ENCODE measurements at places on chromosomes 4 and X. TPM values are rescaled to one million over a fixed set of nuclear protein-coding genes. Genes with fewer than 3 reads are reported as not detected.

Gene CCDC149
- polyA plus RNA-seq: 16.9 TPM

Gene CYBB
- 11.0 TPM for polyA plus RNA-seq

Gene EMCN
- polyA plus RNA-seq: 183 TPM

Gene HSFX2
- 1.0 TPM for polyA plus RNA-seq

Gene AREG
- polyA plus RNA-seq: 0.21 TPM

Gene MAP3K15
- polyA plus RNA-seq: 4.8 TPM

Gene MAGEA8
- not detected for polyA plus RNA-seq

Gene ZCCHC18
- 4.1 TPM for polyA plus RNA-seq

Gene SCD5
- 30.0 TPM for polyA plus RNA-seq

Gene STARD8
- polyA plus RNA-seq: 19.3 TPM

Gene RIPPLY1
- polyA plus RNA-seq: 3.0 TPM

Gene SLC49A3
- polyA plus RNA-seq: 2.8 TPM

Gene SLIT2
- polyA plus RNA-seq: 54.0 TPM

- no peak for DNase-seq
Measured at GRCh38 chr4:119184128-119184527, 28.4 kb upstream of the USP53 start.

DNA sequence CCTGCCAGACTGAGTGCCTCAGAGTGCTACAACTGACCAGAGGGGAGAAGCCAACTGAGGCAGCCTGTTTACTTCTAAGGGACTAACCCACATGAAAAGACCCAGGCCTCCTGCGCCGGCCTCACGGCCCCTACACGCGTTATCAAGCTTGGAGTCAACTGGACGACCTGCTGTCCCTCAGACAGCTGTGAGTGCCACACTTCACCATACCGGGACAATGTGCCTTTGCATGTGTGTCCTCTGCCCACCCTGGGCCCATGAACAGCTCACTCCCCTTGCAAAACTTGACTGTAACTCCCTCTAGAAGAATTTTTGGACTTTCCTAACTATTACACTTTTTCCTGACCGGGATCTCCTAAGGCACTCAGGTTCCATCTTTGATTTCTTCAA lies 1.8 kb downstream of the NOP14 start:
- DNase-seq: no peak

GRCh38 chr4:185582651-185583400 lies 47.5 kb upstream of the PDLIM3 start:
- DNase-seq: no peak

GRCh38 chrX:14899607-14900006 lies 26.4 kb downstream of the MOSPD2 start:
- no peak for DNase-seq

GRCh38 chr4:110183643-110184042 lies 14.8 kb downstream of the ELOVL6 start:
- DNase-seq: no peak

DNA sequence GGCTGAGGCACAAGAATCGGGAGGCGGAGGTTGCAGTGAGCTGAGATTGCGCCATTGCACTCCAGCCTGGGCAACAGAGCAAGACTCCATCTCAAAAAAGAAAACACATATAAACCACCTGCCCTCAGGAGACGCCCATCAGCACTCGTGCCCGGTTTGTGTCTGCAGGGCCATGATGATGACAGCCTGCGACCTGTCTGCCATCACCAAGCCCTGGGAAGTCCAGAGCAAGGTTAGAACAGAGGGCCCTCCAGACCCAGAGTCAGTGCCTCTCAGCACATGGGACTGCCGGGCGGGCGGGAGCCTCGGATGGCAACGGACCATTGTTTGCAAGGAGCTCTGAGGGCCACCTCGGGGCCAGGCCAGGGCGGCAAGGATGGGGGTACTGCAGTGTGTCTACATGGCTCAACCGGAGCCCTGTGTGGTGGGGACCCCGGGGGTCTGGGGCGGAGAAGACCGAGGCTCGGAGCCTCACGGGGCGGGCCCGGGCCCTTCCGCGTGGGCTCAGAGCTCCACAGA lies 9.3 kb downstream of the ATP5ME start:
- DNase-seq: no peak

DNA sequence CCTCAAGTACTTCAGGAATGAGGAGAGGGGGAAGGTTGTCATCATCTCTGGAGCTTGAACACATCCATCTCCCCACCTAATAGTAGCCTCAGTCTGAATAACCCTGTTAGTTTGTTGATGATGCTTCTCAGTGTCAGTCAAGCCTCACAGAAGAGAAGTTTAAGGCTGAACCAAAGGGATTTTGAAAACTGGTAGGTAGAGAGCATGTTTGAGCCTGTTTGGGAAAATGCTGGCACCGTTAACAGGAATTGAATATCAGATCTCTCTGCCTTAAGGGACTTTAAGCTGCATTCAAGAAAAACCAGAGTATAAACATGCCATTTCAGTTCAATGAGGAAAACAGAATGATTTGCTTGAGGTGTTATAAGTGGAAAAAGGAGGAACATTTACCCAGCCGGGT lies 73.1 kb downstream of the MAPK10 start:
- no peak for DNase-seq

- DNase-seq: no peak
Measured at GRCh38 chrX:107935200-107935599, 47.0 kb downstream of the TEX13B start.

- DNase-seq: no peak
Measured at GRCh38 chr4:98377559-98377958, 116.4 kb downstream of the RAP1GDS1 start.

DNA sequence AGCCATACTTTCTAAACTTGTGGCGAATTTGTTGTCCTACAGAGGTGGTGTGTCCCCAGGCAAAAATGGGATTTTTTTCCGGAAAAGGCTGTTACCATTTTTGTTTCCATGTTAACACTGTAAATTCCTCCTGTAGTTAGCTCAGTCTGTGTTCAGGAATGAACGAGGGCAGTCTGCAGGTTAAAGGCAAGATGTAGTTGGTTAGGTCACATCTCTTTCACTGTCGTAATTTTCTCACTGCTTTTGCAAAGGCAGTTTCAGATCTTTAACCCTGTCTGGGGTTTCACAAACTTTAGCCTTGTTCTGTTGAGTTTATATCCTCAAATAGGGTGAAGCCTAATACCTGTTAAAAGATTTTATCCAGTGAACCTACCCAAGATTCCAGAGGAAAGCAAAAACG lies 50.5 kb upstream of the PUDP start:
- DNase-seq: no peak

DNA sequence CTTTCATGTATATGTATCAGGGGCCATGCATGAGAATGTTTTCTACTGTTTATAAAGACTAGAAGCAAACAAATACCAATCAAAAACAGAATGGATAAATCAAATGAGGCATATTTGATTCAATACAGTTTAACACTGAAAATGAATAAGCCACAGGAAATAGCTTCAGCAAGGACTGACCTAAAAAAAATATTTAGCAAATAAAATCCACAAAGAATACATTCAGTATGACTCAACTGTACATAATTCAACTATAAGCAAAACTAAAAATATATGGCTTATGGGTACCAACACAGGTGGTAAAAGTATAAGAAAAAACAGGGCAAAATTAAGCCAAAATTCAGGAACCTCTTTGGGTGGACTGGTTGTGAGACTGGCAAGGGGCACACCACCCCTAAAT lies 112.9 kb downstream of the KCNIP4 start:
- DNase-seq: no peak

DNA sequence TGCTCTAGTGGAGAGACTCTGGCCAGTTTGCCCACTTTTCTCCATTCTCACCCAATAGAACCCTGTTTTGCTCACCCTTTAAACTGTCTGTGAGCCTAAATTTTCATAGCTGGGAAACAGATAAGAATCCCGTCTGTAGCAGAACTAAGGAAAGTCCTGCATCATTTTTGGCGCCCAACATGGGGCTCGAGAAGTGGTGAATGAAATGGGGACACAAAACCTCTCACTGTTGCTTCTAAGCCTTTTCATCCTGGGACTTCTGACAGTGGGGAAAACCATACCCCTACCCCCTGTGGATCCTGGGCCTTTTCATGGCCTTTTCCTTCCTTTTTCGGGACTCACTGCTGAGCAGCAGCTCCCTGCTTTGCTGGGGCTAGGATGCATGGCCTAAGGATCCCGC lies 189.9 kb downstream of the INPP4B start:
- DNase-seq: no peak

DNA sequence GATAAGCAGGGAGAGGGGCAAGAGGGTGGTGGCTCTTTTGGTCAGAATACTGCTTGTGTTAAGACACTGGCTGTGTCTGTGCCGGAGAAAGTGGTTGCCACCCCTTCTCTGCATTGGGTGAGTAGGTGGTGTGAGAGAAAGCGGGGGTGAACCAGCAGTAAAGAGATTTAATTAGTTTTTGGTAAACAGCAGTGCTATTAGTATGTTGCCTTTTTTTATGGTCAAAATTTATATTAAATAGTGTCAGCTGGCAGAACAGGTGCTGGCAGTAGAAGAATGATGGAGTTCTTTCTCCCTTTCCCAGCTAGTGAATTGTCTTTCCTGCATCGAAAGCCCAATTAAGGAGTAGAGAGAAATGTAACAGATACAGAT lies 181.6 kb downstream of the LARP7 start:
- DNase-seq: peak; percentile 3

- DNase-seq: no peak
Measured at GRCh38 chrX:131306601-131307000, 17.5 kb upstream of the IGSF1 start.

GRCh38 chr4:154414796-154415195 lies 76.8 kb downstream of the DCHS2 start:
- DNase-seq: no peak

DNA sequence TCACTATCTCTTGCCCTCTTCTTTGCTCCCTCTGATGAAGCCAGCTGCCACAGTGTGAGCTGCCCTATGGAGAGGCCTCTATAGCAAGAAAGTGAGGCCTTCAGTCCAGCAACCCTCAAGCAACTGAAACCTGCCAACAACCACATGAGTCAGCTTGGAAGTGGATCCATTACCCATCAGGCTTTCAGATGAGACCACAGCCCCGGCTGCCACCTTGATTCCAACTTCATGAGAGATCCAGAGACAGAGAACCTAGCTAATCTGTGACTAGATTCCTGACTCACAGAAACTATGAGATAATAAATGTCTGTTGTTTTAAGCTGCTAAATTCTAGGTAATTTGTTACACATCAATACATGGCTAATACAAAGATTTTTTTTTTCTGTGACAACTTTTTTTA lies 20.4 kb upstream of the WAS start:
- DNase-seq: no peak

DNA sequence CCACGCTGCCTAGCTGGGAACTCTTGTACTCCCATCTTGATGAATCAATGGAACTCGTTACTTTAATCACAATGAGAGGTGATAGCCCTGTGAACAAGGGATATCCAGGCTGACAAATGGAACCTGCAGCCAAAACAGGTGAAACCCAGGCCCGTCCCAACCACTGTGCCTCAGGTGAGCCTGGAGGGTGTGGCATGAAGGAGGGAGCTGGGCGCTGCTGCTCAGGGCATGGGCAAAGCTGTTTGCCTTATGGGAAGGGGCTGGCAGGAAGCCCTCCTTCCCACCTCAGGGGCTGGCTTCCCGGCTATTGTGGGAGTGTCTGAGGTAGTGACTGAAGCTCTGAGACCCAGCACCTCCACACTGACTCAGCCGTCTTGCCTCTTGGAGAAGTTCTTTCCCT lies 209.4 kb upstream of the ATP6AP2 start:
- no peak for DNase-seq

- no peak for DNase-seq
Measured at GRCh38 chr4:16626945-16627344, 271.5 kb downstream of the LDB2 start.

DNA sequence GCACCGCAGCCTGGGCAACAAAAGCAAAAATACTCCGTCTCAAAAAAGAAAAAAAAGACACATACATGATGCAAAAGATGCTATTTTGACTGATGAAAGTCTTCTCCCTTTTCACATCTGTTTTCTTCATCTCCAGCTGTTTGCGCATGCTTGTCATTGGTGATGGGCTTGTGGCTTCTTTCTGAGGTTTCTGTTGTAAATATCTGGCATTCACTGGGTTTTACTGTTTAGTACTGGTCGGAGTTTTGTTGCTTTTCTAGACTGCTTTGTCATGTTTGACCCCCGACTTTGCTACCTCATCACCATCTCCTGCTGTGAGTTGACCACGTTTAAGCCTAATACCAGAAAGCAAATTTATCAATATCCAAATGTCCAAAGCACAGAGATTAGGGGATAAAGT lies 34.4 kb downstream of the PTCHD1 start:
- DNase-seq: no peak

DNA sequence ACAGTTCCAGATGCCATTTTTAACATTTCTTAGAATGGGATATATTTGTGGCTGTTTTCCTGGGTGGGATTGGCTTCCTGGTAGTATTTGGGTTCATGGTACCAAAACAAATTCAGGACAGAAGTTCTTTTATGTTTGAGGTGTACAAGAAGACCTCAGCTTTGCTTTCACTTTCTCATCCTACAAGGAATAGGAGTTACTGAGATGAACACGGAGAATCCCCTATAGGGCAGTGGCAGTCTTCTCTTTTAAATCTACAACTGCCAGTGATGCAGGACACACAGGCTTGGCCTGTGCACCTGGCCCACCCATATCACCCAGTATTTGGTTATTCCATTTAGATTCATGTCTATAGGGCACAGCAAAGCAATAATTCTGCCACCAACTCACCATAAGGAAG lies 35.2 kb downstream of the SLC10A7 start:
- DNase-seq: no peak
